ENCODE measurements at places on chromosomes 2 and 18.

DNA sequence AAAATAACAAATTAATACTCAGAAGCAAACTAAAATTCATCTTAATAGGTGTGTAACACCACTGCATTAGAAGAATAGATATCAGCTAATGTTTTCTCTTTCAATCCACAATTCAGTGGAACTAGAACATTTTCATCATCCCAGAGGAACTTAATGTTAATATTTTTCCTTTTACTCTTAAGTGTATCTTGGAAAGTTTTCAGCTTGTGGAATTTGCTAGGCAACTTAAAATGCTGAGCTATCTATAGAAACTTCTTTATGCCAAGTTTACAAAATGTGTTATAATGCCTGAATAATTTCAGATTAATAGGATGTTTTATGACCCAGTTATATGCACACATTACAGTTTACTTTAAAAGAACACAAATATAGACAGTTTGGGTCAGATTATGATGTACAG is 86.6 kb upstream of the FAM237A start:
- no peak for DNase-seq

DNA sequence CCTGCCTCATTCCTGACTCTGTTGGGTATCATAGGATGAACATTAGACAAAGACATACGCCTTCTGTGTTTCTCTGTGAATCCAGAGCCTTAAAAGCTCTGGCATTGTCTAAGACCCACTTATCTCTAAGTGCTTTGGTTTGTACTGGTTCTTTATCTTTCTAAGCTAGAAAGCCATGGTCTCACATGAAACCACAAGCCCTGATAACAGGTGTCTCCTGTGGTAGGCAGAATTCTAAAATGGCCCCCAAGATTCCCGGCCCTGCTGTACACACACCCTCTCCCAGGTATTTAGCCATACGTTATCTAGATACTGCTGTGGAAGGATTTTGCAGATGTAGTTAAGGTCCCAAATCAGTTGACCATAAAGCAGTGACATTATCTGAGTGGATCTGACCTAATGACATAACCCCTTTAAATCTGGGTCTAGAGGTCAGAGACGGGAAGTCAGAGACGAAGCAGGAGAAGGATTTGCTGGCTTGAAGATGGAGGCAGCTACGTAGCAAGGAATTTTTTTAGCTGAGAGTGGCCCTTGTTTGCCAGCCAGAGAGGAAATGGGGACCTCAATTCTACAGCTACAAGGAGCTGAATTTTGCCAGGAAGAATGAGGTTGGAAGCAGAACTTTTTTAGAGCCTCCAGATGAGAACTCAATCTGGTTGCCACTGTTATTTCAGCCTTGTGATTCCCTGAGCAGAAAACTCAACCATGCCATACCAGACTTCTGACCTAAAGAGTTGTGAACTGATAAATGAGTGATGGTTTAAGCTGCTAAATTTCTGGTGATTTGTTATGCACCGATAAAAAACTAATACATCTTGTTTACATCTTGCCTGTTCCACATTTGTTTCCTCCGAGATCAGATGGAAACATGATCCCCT is 186.7 kb downstream of the CAMKMT start:
- DNase-seq = no peak

- no peak for DNase-seq
Observed at GRCh38 chr18:35127201-35127600, 86.0 kb downstream of the MAPRE2 start.

- no peak for DNase-seq
Observed at GRCh38 chr2:54372361-54372760, 83.8 kb upstream of the SPTBN1 start.

DNA sequence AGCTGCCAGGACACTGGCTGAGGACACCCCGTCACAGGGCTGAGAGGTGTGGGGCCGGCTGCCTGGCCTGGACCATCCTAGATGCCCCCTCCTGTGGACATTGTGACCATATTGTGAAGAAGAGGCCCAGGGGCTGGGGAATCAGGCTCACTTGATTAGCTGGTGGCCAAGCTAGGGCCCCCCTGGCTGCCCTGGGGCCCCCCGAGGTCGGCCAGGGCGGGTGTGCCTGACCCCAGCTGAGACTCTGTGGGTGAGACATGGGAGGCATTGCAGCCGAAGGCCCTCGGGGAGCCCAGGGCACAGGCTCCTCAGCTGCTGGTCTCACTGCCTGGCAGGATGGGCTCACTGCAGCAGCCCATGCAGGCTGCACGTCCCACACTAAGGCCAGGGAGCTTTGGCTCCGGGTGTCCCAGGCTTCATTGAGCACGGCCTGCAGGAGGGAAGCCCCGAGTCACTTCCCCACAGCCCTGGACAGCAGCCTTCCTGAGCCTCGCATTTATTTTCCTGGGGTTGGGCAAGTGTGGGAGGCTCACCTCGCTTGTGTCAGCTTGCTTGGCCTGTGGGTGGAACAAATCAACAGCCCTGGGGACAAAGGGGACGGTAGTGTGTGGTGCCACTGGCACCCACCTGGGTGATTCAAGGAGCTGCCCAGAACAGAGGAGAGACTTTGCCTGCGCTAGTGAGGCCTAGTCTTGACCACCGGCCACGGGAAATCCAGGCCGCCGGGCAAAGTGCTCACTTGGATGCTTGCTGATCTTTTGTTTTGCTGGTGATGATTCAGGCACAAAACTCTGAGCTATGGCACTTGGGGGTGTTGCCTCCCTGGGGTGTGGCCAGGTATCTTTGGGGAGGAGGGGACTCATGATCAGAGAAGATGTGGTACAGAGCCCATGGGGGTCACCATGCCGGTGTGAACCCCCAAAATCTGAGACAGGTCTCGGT is 1.3 kb downstream of the GAL3ST2 start:
- DNase-seq = no peak

- no peak for DNase-seq
Observed at GRCh38 chr2:215677481-215677880, 241.6 kb upstream of the FN1 start.

GRCh38 chr2:215428060-215428910 is 7.6 kb downstream of the FN1 start:
- DNase-seq = no peak

DNA sequence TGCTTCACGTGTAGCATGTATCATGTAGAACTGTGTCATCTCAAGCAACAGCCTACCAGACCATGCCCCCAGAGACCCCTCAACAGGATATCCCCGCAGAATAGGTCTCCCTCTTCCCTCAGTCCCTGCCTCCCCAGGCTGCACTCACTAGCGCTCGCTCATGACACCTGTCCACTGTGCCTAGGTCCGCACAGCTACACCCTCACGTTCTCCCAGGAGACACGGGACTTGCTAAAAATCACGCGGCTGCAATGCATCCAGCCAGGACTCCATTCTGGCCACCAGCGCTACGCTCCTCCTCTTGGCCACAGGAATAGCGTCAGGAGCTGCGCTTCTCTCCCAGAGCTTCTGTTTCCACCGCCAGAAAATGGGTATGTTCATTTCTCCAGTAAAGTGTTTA is 2.5 kb downstream of the PXDN start:
- DNase-seq = no peak

DNA sequence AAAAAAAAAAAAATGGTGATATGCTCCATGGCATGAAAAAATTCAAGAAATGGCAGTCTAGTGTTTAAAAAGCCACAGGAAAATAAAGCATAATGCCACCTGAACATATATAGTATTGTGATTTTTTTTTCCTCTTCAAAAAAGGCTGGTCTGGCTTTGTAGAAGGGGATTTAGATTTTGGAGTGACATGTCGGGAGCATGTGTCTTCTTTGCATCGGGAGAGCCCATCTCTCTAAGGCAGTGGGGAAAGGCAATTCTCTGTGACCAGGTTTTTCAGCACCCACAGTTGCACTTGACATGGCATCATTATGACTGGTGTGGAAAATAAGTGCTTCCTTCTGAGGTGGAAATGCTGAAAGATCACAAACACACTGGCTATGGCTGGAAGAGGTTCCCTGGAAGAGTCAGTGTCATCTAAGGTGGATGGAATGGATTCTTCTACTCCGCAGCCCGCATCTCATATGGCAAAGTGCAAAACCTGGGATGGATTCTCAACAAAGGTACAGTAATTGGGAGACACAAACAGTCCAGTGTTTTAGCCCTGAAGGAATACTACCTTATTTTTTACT is 172.5 kb downstream of the AGAP1 start:
- DNase-seq = no peak

GRCh38 chr18:1048032-1048431 is 143.4 kb downstream of the ADCYAP1 start:
- DNase-seq = no peak

GRCh38 chr2:110104025-110104771 is 11.4 kb downstream of the MALL start:
- DNase-seq = no peak

DNA sequence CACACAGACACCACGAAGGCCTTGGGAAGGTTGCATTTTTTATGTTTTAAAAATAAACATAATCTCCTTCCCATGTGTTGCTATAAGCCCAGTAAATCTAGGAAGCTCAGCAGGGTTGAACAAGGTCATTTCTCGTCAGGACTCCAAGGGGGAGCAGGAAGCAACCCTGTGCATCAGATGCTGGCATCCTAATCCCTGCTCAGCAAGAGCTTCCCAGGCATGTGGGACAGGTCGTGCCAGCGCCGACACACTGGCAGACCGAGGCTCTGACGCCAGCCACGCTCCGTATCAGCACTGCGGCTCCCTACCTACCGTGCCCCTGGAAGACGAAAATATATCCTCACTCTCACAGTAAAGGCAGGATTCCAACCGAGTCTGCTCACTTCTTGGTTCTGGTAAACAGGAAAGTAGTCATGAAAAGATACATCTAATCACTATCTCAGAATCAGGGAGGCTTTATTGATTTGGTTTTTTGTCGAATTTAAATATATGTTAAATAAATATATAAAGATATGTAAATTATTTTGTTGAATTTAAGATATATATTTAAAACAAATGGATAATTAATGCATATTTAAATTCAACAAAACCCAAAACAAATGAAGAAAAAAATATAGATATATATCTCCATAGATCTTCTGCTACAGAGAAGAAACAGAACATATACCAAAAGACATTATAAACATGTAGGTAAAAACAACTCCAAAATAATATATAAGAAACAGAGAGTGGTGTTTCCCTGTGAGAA is 61.4 kb downstream of the TXNL1 start:
- DNase-seq = no peak

- DNase-seq = peak; percentile 8
Observed at GRCh38 chr18:54147439-54147838, 77.0 kb downstream of the MBD2 start.

GRCh38 chr18:43563780-43564179 is 286.5 kb upstream of the SYT4 start:
- no peak for DNase-seq

DNA sequence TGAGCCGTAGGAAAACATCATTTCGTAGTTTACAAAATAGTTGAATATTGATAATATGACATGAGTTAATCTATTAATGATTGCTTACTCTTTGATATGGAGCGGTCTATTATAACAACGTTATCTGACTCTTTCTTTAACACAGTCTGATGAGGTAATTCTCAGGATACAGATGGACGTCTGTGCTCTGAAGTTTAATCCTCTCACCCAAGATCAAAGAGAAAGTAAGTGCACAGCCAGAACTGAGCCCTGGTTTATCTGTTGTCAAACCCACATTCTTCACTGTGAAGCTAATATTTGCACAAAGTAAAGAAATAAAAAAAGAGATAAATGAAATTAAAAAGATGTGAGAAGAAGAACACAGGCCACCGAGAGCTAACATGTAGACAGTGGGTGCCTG is 190.9 kb upstream of the COPS8 start:
- no peak for DNase-seq

DNA sequence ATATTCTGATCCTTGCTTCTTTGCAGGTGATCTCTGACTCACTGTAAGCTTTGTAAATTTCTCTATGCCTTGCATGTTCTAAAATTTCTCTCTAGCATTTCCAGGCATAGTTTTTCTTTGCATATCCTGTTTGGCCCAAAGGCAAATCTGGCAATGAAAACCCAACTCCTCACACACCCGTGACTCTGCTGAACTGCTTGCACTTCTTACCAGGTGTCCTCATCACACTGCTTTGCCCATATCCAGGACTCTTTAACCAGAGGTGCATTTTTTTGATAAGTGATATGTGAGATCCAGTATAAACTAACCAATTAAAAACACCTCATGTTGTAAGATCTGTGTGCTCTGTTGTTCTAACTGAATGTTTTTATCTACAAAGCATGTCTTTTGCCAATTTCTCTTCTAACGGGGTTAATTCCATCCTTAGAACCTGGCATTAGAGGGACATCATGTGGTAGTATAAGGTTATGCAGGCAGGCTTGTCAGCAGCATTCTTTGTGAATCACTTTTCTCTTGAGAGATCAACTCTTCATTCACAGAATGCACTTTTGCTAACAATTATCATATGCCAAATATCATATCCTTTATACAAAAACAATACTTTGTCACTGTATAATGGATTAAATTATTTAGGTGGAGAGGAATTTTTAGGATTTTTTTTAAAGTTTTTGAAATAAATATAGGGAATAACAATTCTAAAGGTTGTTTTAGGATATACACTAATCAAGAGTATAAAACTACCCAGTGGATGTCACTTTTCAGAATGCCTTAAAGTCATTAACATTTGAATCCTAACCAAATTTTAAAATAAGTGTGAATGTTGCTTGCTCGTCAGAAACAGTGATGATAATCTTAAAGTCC is 20.8 kb upstream of the TMX3 start:
- DNase-seq = no peak

- DNase-seq = no peak
Observed at GRCh38 chr2:204437408-204437807, 107.9 kb upstream of the PARD3B start.

DNA sequence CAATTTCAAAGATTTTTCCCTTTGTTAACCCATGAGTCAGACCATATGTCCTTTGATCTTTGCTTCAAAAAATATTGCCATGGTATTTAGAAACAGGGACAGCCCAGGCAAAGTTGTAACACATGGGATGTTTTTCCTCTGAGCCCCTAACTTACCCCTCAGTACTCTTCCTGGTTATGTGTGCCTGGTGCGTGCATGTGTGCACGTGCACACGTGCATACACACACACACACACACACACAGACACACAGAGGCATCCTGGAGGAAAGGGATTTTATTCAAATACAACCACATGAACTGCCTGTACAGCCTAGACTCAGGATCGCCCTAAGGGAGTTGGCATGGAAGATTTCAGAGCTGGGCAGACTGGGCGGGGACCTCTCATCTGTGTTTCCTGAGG is 5.1 kb downstream of the AFF3 start:
- DNase-seq = no peak

GRCh38 chr2:189146553-189146952 is 33.0 kb downstream of the COL5A2 start:
- DNase-seq = no peak

DNA sequence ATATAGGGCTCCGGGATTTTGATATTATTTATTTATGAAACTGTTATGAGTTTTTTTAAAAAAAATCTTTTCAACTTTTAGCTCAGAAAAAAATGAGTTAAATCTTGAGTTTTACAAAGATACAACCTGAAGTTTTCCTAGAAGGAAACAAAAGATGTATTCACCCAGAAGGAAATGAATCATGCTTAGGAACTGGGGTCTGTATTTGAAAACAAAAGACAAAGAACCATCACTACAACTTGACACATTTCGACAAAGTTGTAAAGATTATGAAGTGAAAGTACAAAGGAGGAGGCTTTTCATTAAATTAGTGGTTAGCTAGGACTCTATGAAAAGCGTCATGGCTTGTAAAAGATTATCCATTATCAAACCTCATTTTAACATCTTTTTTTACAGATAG is 143.3 kb downstream of the PDE1A start:
- no peak for DNase-seq

Measured in activated T-helper 1 cell treated with anti-CD3 and anti-CD28 coated beads, Interleukin-2, amount 50 U/mL, for 16 hours (primary cell).